ENCODE measurements at places on chromosomes 2 and 18. TPM values are rescaled to one million over a fixed set of nuclear protein-coding genes. Genes with fewer than 3 reads are reported as not detected.
A peak's percentile ranks its signal among the peaks of the same experiment; 100 is the strongest.

The EDAR gene
- 3.1 TPM for polyA plus RNA-seq

The RFX8 gene
- 0.98 TPM for polyA plus RNA-seq

The RGPD8 gene
- 4.7 TPM for polyA plus RNA-seq

The KATNAL2 gene
- polyA plus RNA-seq: 14.1 TPM

The SPC25 gene
- 28.9 TPM for polyA plus RNA-seq

GRCh38 chr2:3131636-3132326 is 245.8 kb downstream of the EIPR1 start:
- DNase-seq: no peak

- DNase-seq: no peak
Measured at GRCh38 chr2:18379870-18380269, 180.6 kb downstream of the RDH14 start.

- no peak for DNase-seq
Measured at GRCh38 chr18:49072524-49072934, 121.8 kb upstream of the SMAD7 start.

DNA sequence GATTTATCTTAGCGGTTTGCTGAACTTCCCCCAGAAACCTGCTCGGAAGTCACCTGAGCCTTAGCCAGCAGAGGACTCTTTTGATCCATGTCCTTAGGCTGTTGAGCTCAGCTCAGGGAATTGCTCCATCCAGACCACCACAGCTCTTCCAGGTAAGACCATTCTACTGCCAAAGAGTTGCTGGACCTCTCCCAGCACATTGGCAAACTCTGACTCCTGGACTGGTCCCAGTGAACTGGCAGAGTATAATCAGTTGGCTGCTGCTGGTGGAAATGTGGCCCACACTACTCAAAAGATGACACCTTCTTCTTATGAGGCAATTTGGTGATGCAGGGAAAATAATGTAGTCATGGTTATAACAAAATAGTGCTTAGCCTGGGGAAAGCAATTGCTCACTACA is 308.8 kb upstream of the FIGN start:
- no peak for DNase-seq

GRCh38 chr2:169175112-169175511 is 105.7 kb downstream of the DHRS9 start:
- no peak for DNase-seq

DNA sequence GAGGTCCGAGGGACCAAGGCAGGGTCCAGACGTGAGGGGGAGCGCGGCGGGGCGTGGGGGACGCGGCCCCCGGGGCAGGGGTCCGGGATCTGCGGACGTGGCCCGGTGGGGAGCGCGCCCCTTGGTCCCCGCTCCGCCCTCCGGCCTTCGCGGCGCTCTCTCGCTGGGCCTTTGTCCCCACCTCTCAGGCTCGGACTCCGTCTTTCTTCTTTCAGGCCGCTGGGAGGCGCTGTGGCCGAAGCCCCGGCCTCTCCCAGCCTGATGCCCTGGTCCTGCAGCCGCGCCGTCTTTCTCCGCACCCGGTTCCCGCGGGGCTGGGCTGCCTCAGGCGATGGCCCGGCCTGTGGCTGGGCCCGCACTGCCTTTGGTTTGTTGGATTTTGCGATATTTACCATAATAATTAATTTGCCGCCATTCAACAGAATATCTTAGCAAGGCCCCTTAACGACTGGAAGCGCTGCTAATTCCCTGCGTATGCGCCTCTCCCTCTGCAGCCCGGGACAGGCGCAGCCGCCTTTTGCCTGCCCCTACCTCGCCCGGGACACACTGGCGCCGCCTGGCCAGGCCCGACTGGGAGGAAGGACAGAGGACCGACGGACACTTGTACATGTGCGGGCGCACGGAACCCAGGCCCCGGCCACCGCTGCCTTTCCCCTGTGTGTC is 10.8 kb downstream of the SIX3 start:
- no peak for DNase-seq

DNA sequence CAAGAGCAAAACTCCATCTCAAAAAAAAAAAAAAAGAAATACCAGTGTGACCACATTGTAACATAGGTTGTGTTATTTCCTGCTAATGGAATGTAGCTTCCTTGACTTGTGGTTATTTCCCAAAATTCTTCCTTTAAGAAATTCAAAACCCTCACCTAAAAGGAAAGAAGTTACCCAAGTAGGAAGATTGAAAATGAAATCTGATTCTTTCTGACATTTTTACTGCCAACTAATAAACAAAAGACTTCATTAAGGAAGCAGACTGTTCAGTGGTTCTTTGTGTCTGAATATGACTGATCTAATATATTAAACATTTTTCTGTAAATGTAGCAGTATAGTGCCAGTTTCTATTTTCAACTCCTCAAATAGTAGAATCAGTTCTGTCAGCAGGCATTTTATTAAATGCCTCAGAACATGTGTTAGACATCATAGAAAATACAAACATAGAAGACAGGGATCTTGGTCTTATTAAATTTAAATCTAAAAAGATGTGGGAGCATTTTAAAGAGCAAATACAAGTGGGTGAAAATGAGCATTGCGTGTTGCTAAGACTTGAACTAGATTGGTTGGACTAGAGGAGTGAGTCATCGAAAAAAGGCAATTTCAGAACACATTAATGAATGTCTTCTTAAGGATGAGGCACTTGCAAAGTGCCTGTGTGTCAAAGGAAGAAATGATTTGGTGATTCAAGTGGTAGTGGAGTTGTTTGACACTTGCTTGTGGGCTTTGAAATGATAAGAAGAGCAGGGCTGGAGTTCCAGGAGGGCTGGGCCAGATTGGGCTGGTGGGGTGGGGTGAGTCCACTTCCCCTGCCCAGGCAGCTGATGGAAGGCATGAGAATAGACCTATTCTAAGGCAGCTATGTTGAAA is 53.4 kb downstream of the PKP4 start:
- no peak for DNase-seq

GRCh38 chr2:113324684-113325160 is 46.0 kb upstream of the PAX8 start:
- peak; percentile 72 for DNase-seq

- no peak for DNase-seq
Measured at GRCh38 chr2:45710468-45710867, 59.0 kb downstream of the PRKCE start.

DNA sequence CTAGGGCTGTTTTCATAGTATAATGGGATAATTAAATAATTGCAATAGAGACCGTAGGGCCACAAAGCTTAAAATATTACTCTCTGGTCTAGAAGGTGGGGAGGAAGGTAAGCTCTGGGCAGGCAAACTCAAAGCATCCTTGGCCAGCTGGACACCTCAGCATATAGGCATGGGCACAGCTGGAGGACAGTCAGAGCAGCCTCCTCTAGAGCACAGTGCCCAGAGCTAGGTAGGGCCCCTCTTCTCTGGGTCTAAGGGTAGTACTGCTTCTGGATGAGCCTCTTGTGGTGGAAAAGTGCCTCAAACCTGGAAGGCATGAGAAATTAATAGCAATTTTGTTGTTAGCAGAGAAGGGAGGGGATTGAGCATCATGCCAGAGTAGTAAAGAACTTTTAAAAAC is 291.3 kb upstream of the FBXO11 start:
- DNase-seq: no peak
